Karpas-422 (cell line): ENCODE measurements at places on chromosomes 1 and 21. TPM values are rescaled to one million over a fixed set of nuclear protein-coding genes. Genes with fewer than 3 reads are reported as not detected.

The KCNA2 gene
- not detected in 2 replicates for total RNA-seq

The OR2L2 gene
- total RNA-seq = 0.07 TPM in 1 of 2 replicates, not detected in the other

The ELF3 gene
- 0.19 and 0.76 TPM in 2 replicates for total RNA-seq

The RPTN gene
- total RNA-seq = not detected in 2 replicates

The LCK gene
- total RNA-seq = 12.0 and 26.1 TPM in 2 replicates

The CLDN8 gene
- total RNA-seq = not detected in 2 replicates

The FAM3B gene
- total RNA-seq = not detected in 2 replicates

The AVPR1B gene
- not detected in 2 replicates for total RNA-seq

The PCP4 gene
- total RNA-seq = not detected in 2 replicates

The S100A5 gene
- not detected in 2 replicates for total RNA-seq

The S100A1 gene
- 15.9 and 18.9 TPM in 2 replicates for total RNA-seq

The MATN1 gene
- 0.19 and 1.2 TPM in 2 replicates for total RNA-seq

The SETD4 gene
- 13.2 and 22.6 TPM in 2 replicates for total RNA-seq

- H3K27ac ChIP-seq = no peak overlapping the region
- H3K36me3 ChIP-seq = peaks cover 11% of the 10 kb centered on the region
- H3K27me3 ChIP-seq = no peaks in the 10 kb centered on the region
- H3K4me3 ChIP-seq = no peak overlapping the region
- no peak for DNase-seq
Observed at GRCh38 chr1:32636914-32637645, 13.3 kb downstream of the ZBTB8OS start.

DNA sequence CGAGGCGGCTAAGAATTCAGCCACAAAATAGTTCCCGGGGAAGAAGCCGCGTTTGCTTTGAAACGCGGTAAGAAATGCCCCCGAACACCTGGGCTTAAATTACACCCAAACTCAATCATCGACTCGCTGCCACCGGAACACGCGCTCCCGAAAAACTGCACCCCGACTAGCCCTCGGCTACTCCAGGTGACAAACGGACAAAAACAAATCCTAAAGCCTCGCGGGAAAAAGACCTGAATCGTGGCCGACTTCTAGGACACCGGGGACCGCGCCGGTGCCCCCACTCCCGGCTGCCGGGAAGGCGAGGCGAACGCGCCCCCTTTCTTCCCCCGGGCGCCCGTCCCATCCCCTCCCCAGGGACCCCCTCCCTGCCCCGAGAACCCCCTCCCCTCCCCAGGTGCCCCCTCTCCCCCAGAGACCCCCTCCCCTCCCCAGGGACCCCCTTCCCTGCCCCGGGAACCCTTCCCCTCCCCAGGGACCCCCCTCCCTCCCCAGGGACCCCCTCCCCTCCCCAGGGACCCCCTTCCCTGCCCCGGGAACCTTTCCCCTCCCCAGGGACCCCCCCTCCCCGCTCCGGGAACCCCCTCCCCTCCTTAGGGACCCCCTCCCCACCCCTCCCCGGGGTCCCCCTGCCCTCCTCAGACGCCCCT, 628 bp downstream of the C1orf159 start:
- H3K4me3 ChIP-seq = peak overlapping the region; percentile 84
- no peak overlapping the region for H3K27ac ChIP-seq
- peaks cover 14% of the 10 kb centered on the region for H3K4me1 ChIP-seq
- no peak for DNase-seq
- H3K36me3 ChIP-seq = no peaks in the 10 kb centered on the region

DNA sequence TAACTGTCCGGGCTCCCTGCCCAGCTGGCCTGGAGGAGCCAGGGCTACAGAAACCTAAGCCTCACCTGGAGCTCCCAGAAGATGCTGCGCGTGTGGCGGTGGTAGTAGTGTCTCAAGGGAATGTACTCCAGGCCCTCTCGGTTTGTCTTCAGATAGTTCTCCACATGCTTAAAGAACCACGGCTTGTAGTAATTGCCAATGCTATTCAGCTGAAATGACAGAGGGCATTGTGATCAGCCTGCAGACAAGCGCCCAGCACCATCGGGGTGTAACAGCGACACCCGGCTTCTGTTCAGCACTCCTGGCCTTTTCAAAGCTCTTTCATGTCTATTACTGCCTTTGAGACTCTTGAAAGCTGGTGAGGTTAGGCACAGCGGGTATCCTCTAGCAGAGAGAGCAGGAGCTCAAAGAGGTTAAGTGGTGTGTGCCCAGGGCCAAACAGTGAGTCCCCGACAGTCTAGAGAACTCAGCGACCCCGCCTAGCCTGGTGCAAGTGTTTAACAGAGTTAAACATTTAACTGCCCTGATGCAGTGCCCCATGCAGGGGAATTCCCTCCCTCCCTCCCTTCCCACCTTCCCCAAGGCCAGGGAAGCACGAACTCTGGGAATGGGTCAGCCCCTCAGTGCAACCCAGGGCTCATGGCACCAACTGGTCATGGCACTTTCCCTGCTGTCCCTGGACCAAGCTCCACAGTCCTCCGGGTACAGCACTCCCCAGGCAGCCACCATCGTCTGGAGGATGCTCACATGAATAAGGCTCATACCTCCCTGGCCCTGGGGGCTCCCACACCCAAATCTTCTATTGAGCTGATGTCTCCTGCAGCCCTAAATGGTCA, 21.5 kb downstream of the DHCR24 start:
- peaks cover 55% of the 10 kb centered on the region for H3K36me3 ChIP-seq
- H3K27ac ChIP-seq = no peak overlapping the region
- H3K27me3 ChIP-seq = no peaks in the 10 kb centered on the region
- no peak overlapping the region for H3K4me3 ChIP-seq

DNA sequence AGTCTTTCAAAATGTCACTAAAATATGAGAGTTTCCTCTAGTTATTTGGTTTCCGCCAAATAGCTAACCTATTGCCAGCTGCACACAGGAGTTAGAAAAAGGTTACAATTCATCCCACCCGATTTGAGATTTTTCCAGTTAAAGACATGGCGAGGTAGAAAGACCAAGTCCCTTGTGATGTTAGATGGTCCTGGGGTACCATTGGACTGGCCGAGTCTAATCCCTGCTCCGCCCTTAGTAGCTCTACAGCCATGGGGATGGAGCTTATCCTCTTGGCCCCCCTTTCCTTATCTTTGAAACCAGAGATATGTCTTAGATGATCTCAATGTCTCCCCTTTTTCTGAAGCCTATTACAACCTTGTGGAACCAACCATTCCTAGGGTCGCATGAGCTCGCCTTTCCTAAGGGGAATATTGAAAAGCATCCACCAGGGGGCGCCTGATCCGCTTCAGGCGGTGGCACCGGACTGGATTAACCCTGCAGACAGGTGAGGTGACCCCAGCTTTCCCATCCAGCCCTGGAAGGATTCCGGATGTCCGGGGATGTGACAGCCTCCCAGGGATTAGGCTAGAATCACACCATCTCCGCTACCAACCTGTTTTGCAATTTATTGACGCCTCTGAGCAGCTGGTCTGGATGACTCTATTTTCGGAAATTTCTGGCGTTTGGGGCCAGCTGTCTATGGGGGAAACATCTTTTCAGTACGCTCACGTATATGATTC, 68.3 kb upstream of the SIM2 start:
- no peaks in the 10 kb centered on the region for H3K4me1 ChIP-seq
- H3K27ac ChIP-seq = no peak overlapping the region
- no peaks in the 10 kb centered on the region for H3K27me3 ChIP-seq
- DNase-seq = peak; percentile 86
- H3K36me3 ChIP-seq = no peaks in the 10 kb centered on the region

DNA sequence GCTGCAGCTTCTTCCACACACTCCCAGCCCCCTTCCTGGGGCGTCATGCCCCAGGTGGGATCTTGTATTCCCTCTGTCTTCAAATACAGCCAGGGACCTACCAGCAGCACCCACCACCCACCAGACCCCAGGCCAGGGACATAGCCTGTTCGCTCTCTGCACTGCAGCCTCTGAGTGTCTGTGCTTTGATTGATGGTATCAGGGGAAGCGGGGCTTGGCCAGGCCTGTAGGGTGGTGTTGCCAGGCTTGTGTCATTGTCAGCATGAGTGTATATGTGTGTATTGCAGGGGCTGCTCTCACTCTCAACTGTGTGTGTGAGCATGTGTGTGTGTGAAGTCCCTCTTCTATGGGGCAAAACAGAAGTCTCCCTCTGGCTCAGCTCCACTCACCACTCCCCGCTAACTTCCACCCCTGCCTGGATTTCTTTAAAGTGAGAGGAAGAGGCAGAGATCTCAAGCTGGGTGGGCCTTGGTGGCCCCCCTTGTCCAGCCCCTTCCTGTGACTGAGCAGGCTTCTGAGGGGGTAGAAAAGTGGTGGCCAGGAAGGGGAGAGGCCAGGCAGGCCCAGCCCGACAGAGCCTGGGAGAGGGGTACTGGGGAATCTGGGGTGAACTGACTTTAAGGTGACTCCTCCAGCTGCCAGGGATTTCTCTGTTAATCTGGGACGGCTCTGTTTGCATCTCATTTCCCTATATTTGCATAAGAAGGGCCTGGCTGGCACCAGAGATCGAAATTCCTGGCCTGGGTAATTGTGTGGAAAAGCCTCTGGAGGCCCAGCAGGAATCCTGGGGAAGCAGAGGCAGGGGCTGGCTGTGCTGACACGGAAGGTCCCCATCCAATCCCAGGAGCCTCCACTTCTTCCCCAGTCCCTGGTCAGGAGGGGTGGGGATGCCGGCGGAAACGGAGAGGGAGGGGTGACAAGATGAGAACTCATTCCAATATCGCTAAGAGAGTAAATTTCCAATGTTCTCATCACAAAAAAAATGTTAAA, 18.6 kb upstream of the ADGRB2 start:
- H3K4me1 ChIP-seq = peaks cover 68% of the 10 kb centered on the region
- peak overlapping the region; percentile 37; the same call in 1 of the 2 replicates for H3K4me3 ChIP-seq
- H3K36me3 ChIP-seq = no peaks in the 10 kb centered on the region
- H3K27me3 ChIP-seq = no peaks in the 10 kb centered on the region
- H3K27ac ChIP-seq = peak overlapping the region; percentile 92
- DNase-seq = peak; percentile 64

GRCh38 chr1:3441410-3441847, 13.0 kb upstream of the ARHGEF16 start:
- no peak overlapping the region for H3K27ac ChIP-seq
- H3K4me1 ChIP-seq = no peaks in the 10 kb centered on the region
- no peaks in the 10 kb centered on the region for H3K36me3 ChIP-seq
- DNase-seq = no peak

GRCh38 chr21:26815197-26815596, 30.0 kb downstream of the ADAMTS1 start:
- no peak overlapping the region for H3K4me3 ChIP-seq
- H3K36me3 ChIP-seq = no peaks in the 10 kb centered on the region
- no peak for DNase-seq
- no peaks in the 10 kb centered on the region for H3K27me3 ChIP-seq
- no peak overlapping the region for H3K27ac ChIP-seq

DNA sequence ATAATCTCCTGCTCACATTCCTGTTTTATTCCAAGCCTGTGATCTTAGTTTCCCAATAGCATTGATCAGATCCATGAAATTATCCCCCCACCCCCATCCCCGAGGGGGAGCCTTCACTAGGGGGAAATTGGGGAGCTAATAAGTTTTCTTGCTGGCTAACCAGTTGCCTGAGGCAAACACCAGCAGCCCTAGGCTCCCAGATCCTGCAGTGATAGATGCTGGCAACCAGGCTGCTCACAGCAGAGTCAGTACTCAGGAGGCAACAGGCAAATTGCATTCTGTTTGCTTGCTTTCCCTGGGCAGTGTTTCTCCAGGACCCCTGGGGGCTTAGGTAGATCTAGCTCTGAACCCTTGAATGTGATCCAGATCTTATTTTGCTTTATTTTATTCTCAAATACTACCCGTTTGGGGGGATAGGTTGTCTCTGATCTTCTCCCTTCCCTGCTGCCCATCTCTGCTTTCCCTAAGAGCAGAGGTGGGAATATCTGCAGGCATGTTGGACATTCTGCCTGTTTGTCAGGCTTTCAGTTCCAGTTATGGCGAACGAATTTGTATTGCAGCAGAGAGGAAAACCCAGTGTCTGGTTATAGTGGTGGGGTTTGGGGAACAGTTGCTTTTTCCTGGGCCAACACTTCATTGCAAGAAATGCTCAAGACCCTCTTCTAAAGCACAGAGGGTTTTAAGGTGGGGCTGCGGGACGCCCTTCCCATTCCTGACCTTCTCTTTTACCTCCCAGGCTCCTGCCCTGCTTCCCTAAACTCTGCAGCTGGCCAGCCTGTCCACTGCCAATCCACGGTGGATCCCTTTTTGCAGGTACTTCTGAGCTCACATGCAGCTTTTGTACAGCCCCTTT, 289.8 kb upstream of the PLXNA2 start:
- H3K27me3 ChIP-seq = no peaks in the 10 kb centered on the region
- H3K27ac ChIP-seq = no peak overlapping the region
- H3K4me1 ChIP-seq = no peaks in the 10 kb centered on the region
- no peak overlapping the region for H3K4me3 ChIP-seq

GRCh38 chr1:25148673-25149300, 83.5 kb downstream of the SYF2 start:
- peak; percentile 87 for DNase-seq
- H3K27ac ChIP-seq = no peak overlapping the region
- H3K4me3 ChIP-seq = no peak overlapping the region
- no peaks in the 10 kb centered on the region for H3K27me3 ChIP-seq
- peaks cover 31% of the 10 kb centered on the region for H3K4me1 ChIP-seq

GRCh38 chr1:160826546-160826945, 30.6 kb downstream of the LY9 start:
- no peak overlapping the region for H3K4me3 ChIP-seq
- H3K27ac ChIP-seq = no peak overlapping the region
- H3K36me3 ChIP-seq = no peaks in the 10 kb centered on the region

GRCh38 chr1:81453367-81453703, 347.4 kb upstream of the ADGRL2 start:
- DNase-seq = no peak
- H3K4me3 ChIP-seq = no peak overlapping the region
- no peaks in the 10 kb centered on the region for H3K36me3 ChIP-seq
- H3K4me1 ChIP-seq = no peaks in the 10 kb centered on the region
- H3K27ac ChIP-seq = no peak overlapping the region

DNA sequence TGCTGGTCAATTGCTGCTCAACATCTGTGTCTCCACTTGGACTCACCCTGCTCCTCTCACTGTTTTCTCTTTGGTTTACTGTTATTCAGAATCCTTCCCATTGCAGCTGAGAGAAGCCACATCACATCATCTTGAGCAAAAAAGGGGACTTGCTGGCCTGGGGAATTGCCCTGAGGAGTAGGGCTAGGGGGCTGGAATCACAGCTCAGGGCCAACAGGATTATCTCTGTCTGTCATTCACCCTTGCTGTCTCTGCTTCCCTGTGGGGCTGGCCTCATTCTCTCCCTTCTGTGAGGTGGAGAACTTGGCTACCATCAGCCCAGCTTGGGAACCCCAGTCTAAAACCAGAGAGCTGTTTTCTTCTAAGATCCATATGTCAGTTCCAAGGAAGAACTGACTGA, 140.7 kb upstream of the WNT4 start:
- no peaks in the 10 kb centered on the region for H3K4me1 ChIP-seq
- no peaks in the 10 kb centered on the region for H3K27me3 ChIP-seq
- no peaks in the 10 kb centered on the region for H3K36me3 ChIP-seq
- no peak overlapping the region for H3K27ac ChIP-seq
- no peak overlapping the region for H3K4me3 ChIP-seq
- no peak for DNase-seq

DNA sequence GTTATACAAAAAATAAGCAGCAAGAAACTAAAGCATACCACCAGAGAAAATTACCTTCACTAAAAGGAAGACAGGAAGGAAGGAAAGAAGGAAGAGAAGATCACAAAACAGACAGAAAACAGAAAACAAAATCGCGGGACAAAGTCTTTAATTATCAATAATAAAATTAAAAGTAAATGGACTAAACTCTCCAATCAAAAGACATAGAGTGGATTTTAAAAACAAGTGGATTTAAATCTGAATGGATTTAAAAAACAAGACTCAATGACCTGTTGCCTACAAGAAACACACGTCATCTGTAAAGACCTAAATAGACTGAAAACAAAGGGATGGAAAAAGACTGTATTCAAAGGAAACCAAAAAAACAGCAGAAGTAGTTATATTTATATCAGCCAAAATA, 75.7 kb upstream of the MAGI3 start:
- DNase-seq = no peak
- H3K4me1 ChIP-seq = no peaks in the 10 kb centered on the region
- H3K27ac ChIP-seq = no peak overlapping the region
